CD4-positive, alpha-beta T cell treated with Interleukin-1 beta for 1 hour (primary cell): ENCODE measurements at places on chromosomes 2 and 18.

DNA sequence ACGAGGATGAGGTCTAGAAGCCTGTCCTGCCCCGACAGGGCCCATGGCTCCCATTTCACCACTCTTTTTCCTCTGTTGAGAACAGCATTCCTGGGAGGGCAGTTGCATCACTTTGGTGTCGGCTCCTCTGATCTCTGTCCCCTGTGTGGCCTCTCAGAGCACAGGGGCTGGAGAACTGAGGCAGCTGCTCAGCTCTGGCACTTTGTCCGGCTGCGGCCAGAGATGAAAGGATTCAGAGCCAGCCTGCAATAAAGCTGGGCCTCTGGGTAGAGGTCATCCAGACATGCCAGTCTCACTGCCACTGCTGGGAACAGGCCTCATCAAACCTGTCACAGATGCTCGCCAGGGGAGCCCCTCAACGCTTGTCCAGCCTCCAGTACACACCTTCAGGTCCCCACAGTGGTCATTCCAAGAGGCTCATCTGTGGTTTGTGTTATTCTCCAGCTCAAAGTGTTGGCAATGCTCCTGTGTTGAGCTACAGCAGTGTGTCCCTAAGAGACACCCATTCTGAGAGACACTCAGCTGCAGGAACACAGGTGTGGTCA is 13.1 kb upstream of the ROCK2 start:
- no peak for DNase-seq

DNA sequence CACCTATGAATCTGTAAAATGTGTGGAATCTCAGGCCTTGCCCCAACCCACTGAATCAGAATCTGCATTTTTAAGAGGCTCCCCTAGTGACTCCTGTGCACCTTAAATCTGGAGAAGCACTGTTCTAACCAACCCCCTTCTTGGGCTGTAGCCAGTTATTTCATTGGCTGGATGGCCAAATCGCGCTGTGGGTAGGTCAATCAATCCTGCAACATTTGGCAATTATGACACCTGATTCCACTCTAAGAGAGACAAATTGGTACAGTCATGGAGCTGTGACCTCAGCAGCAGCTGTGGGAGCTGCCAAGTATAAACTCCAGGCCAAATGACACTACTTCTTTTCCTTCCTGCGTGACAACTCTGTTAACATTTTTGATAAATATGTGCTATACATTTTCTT is 208.7 kb downstream of the CLIP4 start:
- DNase-seq: no peak

GRCh38 chr18:64132871-64133270 is 16.0 kb downstream of the LINC00305 start:
- no peak for DNase-seq

GRCh38 chr2:205024822-205025518 is 479.7 kb downstream of the PARD3B start:
- DNase-seq: no peak

DNA sequence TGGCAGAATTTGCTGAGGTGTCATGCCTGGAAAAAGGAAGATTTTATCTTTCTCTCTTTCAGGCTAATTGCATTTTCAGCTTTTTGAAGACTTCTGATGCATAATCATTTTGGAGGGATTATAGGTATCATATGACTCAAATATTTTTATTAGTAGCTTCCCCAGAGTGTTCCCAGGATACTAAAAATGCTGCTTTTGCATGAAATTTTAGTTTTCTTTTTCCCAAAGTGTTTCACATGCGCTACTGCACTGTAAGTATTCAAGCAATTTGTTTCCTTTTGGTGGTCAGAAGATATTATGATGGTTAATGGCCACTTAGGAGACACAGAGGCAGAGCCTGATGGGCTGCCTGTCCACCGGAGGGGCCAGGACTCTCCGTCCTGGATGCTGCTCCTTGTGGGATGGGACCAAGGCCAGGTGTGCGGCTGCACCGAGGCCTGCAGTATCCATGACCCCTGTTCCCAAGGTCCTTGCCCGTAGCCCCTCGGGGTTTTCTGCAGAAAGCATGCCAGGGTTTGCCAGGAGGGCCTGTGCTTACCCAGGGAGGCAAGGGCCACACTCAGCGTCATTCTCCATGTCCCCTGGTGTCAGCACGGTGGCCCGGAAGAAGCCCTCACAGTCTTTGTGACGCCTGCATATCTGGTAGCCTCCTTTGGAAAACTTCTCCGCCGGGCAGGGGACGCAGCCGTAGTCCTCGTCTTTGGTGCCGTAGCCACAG is 60.2 kb downstream of the EDAR start:
- DNase-seq: no peak

DNA sequence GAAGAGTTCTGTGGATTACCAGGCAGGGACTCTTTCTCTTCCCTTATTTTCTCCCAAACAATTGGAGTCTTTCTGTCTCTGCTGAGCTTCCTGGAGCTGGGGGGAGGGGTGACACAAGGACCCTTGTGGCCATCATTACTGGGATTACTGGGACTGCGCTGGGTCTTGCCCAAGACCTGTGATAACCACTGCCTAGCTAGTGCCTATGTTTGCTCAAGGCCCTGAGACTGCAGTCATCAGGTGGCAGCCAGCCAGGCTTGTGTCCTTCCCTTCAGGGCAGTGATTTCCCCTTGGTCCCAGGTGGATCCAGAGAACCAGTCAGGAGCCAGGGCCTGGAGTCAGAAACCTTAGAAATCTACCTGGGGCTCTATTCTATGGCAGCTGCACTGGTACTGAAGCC is 355.6 kb downstream of the PARD3B start:
- no peak for DNase-seq

DNA sequence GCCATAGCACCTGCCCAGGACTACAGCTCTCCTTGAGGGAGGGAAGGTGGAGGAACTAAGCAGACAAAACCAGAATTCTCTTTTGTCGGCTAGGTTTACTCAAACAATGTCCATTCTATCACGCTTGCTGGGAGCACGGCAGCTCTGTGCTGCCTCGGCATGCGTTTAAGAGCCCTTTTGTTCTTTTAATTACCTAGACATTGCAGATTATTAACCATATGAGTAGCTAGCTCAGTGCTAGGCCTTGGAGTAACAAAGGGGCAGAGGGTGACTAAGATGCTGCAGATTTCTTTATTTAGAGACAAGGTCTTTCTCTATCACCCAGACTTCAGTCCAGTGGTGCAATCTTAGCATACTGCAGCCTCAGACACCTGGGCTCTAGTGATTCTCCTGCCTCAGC is 11.1 kb downstream of the MSGN1 start:
- no peak for DNase-seq

GRCh38 chr18:51164761-51165281 is 32.7 kb downstream of the MEX3C start:
- no peak for DNase-seq

DNA sequence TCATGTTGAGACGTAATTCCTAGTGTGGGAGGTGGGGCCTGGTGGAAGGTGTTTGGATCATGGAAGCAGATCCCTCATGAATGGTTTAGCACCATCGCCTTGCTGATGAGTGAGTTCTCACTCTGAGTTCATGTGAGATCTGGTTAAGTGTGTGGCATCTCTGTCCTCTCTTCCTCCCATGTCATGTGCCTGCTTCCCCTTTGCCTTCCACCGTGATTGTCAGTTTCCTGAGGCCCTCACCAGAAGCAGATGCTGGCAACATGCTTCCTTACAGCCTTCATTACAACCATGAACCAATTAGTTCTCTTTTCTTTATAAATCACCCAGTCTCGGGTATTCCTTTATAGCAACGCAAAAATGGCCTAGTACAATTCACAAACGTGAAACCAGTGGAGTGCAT is 14.6 kb upstream of the MCM6 start:
- DNase-seq: peak; percentile 18

DNA sequence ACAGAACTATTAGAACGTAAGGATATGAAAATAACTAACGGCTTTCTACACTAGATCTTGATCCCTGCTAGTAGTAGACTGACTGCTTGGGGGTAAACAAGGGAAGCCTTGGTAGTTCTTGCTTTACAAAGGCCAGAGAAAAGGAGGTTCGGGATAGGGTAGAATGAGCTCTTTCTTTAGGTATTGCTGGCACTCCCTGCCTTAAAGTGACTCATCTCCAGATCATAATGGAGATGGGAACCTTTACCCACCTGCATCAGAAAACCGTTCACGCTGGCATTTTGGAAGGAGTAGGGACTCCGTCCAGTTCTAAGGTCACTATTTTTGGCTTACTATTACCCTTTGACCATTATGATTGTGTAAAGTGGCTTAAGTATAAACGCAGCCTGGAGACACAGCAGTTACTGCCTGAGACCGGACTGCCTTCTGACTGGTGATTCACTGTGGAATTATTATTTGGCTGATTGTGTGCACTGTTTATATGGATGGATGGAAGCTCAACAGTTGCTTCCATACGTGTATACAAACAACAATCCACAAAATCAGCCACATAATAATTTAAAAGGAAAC is 482.5 kb downstream of the STK39 start:
- DNase-seq: no peak

GRCh38 chr2:287911-288757 is at the start of gene ALKAL2:
Gene ALKAL2 (minus strand): TSS chr2:288091. CDS start chr2:287835, 256 bp downstream.
- DNase-seq: no peak

DNA sequence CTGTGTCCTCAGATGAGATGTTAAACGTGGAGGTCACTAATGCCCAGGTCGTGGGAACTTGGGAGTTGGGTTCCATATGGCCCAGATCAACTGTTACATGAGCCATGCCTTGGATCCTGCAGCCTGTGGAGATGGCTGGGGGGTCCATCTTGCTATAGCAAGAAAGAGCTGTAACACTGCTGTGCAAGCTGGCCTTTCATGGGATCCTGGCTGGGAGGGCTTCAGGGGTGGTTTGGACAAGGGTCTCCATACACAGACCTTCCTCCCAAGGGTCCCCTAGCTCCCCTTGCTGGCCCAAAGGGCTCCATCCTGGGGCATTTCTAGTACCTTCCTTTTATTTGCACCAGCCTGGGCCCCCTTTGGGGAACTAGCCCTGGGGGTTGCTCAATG is 337.7 kb downstream of the DYSF start:
- DNase-seq: no peak

GRCh38 chr18:57435846-57436190 is 644 bp downstream of the ONECUT2 start:
- no peak for DNase-seq

GRCh38 chr2:43175876-43176275 is 50.5 kb downstream of the ZFP36L2 start:
- peak; percentile 44 for DNase-seq

DNA sequence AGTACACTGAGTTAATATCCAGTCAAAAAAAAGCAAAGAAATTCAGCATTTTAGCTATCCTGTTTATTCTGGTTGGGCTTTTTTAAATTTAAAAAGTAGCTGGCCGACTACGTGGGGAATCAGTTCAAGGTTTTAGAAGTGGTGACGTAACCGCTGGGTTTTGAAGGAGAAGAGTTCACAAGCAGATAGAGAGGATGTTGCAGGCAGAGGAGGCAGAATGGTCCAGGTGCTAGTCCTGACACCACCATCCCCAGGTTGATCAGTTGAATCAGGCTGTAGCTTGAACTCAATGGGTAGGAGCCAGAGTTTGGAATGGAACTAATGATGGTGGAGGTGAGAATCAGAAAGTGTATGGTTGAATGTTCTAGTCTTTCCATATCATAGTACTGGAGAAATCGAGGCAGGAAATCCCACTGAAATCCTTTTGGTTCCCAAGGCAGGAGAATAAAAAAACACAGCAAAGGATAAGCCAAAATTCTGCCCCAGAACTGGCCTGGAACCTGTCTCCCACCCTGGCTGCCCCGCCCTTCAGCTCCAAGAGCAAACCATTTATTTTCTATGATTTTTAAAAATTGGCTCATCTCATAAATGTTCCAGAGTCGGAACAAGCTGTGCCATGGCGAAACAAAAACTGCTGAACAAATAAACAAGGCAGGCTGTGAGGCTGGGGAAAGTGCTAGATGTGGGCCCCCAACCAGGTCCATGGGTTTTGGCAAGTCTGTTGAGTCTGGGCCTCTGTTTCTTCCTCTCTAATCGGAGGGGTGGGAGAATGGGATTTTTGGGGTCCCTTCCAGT is 44.0 kb downstream of the SLC4A1AP start:
- DNase-seq: no peak

GRCh38 chr2:8177566-8177965 is 504.3 kb upstream of the ID2 start:
- DNase-seq: no peak

DNA sequence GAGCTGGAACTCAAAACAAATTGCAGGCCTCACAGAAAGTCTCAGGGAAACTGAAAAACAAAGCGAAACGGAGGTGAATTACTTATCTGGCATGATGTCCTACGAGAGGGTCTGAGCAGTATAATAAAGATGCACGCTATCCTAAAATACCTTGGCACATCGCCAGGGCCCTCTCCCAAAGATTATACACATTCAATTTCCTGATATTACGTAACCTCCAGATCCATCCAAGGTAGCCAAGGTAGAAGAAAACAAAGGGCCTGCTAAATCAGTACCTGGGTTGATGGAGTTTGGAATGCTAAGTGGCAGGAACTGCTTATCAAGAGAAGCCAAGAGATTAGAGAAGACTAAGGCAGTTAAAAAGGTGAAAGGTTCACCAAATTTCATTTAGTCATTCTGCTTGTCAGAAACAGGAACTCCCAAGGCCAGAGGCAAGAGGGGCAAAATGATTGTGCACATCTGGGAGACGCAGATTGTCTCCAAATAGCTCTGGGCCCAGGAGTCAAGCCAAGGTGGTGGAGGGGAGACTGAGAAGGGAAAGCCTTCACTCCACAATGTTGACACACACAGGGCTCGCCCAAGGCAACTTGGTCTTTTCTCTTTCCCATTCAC is 236.8 kb upstream of the ATP5MC3 start:
- DNase-seq: no peak
